ENCODE measurements at places on chromosomes 13 and 19.

GRCh38 chr13:59641817-59642216 is 521.9 kb downstream of the DIAPH3 start:
- DNase-seq: no peak

- DNase-seq: no peak
Observed at GRCh38 chr19:45553464-45553863, 31.1 kb downstream of the OPA3 start.

- DNase-seq: no peak
Observed at GRCh38 chr13:46644816-46645215, 91.8 kb downstream of the LRCH1 start.

GRCh38 chr13:20356444-20356843 is 124.3 kb upstream of the GJB6 start:
- no peak for DNase-seq

GRCh38 chr13:80441968-80442367 is 101.0 kb upstream of the SPRY2 start:
- peak; percentile 71 for DNase-seq

GRCh38 chr19:18396471-18397241 is 766 bp downstream of the LRRC25 start:
- no peak for DNase-seq

DNA sequence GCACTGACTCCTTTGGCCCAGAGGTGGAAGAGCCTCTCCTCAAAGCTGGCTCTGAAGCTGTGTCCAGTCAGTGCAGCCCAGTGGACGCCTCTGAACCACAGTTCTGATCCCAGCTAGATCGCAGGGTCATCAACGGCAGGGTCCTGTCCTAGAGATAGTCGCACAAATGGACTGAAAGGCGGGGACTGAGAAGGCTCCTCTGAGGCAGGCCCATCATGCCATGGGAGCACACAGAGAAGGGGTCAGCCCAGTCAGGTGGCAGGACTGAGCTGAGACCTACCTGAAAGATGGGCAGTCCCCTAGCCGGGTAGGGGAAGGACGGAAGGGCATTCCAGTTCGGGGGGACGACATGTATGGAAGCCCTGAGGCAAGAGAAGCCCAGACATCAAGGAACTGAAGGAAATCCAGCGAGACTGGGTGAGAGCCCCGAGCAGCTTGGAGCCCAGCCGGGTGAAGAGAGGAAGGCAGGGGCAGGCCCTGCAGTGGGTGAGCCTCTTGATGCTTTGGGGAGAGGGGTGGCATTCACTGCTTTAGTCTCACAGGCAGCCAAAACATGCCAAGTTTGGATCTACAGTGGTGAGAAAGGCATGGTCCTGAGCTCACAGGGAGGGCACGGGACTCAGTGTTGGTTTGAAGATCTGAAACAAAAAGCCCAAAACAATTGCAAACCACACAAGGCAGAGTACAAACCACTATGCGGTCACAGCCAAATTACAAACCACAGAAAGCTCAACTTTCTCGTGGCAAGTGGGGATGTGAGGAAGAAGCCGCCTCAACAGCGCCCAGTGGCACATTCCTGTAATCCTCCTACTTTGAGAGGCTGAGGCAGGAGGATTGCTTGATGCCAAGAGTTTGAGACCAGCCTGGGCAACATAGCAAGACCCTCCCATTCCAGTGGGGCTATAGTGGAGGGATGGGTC is 10.0 kb downstream of the CALM3 start:
- no peak for DNase-seq

DNA sequence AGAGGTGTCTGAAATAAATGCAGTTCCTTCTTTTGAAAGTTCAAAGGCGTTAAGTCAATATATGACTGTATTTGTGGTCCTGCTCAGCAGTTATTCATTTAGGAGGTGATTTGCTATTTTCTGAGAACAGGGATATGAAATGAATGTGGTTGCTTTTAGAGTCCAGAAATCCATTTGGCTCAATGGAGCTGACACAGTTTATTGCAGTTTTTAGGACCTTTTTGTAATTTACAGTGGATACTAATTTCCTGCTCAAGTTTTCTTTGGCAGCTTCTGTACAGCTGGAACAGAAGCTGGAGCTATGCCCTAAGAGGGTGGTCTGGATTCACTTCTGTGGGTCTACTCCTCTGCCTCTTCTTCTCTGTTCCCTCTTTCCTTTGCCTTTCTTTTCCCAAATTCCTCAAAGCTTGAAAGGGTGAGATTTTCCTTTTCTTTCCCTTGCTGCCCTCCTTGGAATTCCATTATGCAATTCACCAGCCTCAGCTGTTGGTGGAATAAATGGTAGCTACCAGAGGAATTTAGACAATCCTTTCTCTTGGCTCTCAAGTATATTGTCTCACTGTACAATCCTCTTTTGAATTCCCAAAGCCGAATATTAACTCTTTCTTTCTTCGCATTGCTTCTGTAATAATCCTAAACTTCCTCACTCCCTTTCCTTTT is 39.9 kb downstream of the ITGBL1 start:
- DNase-seq: no peak

DNA sequence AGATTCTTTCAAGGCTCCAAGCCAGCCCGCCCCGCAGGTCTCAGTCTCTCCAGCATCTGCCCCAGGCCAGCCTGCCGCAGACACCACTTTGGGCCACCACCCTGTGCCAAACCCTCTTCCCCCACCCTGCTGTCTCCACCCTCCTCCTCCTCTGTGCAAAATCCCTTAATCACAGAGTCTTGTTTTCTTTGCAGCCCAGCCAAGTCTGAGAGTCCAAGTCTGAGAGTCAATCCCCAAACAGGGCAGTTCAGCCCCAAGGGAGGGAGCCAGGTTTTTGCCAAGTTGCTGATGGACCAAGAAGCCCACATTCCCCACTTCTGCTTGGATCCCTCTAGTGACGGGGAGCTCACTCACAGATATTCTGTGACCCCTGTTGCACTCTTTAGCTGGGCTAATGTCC is 3.1 kb downstream of the ADAMTS10 start:
- no peak for DNase-seq

- no peak for DNase-seq
Observed at GRCh38 chr13:75115171-75115570, 366.8 kb downstream of the TBC1D4 start.

DNA sequence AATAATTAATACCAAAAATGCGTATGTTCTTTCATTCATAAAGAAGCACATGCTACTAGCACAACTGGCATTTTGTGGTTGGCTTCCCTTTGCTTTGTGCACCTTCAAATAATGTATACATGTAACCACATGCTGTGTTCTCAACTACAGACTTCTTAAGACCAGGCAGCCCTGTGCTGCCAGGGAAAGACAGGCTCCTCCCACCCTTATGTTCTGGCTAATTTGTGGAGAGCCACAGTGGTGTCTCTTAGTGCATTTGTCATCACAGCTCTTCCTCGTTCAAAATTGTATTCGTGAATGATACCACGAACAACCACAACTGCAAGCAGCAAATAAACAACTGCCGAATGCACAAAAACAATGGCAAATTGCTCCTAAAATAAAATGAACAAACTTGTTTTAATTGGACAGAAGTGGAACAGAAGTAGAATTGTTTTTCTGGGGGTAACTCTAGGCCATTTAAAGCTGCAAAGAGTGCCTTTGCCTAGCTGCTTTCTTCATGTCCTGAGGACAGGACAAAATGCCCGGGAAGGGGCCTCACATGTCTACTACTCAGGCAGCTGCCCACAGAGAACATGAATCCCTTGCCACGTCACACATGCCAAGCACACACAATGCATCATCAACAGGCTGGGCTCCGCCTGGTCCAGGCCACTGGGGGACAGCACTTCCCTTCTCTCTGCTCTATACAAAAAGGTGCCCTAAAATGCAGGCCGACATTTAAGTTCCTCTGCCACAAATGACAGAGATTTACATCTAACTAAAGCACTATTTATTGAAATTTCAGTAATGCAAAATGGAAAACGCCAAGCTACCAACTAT is 21.7 kb downstream of the IRS2 start:
- peak; percentile 31 for DNase-seq

DNA sequence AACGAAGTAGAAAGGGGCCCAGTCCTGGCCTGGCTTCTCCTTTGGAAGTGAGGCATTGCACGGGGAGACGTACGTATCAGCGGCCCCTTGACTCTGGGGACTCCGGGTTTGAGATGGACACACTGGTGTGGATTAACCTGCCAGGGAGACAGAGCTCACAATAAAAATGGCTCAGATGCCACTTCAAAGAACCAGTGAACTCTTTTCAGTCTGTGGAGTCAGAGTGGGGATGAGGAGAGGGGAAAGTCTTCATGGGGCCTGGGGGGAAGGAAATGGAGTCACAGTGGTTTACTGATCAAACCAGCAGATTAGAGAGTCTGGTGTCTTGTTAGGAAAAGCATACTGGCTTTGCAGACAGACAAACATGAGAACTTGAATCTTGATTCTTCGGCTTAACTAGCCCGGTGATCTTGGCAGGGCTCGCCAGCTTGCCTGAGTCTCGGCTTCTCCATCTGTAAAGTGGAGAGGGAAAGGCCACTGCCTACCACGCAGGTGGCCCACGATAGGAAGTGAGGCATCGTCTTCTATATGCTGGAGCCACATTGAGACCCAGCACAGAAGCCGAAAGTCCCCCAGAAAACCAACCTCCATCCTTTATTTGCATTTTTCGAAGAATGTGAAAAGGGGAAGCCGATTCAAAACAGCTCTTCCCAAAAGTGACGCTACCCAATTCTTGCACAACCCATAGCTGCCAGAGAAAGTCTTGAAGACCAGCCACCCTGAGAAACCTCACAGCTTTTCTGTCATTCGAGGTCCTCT is at the start of gene FFAR1:
Gene FFAR1, plus strand, starts transcription at position 732 of the 759 bp plus-strand sequence. CDS start 3,650 bp downstream, outside the sequence.
- DNase-seq: peak; percentile 81

GRCh38 chr19:49165111-49165750 is 7.6 kb downstream of the TRPM4 start:
- DNase-seq: no peak

DNA sequence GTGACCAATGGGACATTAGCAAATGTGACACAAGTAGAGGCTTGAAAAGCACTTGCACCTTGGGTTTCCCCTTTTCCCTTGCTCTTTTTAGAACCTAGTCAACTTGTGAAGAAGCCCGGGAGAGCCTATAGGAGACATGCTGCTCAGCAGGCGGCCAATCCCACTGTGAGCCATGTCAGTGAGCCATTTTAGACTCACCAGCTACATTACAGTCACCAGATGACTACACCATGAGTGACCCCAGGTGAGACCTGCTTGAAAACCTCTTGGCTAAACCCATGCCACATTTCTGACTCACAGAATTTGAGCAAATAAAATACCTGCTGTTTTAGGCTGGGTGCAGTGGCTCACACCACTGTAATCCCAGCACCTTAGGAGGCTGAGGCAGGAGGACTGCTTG is 317.5 kb downstream of the KLF12 start:
- no peak for DNase-seq

- no peak for DNase-seq
Observed at GRCh38 chr19:52507266-52507665, 20.2 kb upstream of the ZNF808 start.

GRCh38 chr19:36417752-36418286 is 625 bp downstream of the ZFP82 start:
- no peak for DNase-seq

DNA sequence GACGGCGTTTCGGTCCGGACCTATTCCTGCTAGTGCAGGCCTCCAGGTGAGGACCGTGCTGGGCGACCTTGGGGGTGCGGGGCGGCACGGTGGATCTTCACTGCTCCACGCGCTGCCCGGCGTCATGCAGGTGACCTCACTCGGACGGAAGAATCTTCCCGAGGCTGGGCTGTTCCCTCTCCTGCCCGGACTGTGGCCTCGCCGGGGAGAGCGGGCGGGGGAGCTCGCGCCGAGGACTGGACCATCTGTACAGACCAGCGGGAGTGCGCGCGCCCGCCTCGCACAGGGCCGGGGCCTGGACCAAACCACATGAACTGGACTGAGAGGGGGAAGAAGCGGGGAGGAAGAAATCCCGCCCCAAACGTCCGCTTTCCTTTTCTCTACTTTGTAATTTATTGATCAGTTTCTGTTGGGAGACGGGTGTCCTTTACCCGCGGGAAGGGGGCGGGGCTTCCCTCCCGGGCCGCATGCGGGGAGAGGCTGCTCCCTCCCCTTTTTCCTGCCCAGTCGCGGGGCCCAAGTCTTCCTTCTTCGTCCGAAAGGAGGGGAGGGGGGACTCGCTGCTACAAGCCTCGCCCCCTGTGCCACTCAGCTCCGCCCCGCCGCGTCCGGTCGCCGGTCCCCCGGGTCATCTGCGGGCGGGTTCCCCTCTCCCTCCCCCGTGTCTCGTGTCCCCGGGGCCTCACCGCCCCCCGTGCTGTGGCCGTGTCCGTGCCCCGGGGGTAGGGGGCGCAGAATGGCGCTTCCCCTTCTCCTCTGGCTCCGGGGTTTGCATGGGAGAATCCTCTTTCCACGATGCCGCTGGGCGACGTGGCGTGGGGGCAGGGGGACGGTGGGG is 4.9 kb downstream of the HRC start:
- peak; percentile 74 for DNase-seq

DNA sequence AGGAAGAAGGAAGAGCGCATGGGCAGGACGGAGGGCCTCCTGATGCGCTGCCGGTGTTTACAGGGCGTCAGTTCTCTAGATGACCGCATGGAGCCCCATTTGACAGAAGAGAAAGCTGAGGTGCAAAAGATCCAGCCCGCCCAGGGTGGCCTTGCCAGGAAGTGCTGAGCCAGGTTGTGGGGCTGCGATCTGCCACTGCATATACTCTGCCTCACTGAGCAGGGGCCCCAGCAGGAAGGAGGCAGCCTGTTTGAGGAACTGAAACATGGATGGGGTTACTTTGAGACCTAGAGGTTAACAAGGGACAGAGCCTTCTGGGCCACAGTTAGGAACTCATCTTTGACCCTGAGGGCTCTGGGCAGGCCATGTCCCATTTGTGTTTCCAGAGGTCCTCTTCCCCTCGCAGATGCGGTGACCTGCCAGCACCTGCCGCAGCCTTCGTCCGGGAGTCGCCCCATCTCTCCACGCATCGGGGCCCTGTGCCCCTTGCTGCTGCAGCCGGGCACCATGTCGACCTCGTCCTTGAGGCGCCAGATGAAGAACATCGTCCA is 3.2 kb downstream of the EPN1 start:
- peak; percentile 50 for DNase-seq

DNA sequence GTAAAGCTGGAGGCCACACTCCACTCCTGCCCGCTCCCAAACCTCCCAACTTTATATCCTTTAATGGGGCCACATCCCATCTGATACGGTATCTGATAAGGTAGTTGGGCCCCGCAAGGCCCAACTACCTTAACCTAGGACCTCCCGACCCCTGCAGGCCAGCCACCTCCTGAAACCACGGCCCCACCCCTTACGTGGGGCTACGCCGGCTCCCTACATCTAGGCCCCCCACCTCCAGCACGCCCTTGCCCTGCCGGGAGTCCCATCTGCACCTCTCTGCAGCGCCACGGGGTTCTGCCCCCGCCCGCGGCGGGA is 2.2 kb downstream of the IGFLR1 start:
- DNase-seq: peak; percentile 68

Data from Kasumi-1 (cell line).